ENCODE measurements at places on chromosomes 12 and 14.

DNA sequence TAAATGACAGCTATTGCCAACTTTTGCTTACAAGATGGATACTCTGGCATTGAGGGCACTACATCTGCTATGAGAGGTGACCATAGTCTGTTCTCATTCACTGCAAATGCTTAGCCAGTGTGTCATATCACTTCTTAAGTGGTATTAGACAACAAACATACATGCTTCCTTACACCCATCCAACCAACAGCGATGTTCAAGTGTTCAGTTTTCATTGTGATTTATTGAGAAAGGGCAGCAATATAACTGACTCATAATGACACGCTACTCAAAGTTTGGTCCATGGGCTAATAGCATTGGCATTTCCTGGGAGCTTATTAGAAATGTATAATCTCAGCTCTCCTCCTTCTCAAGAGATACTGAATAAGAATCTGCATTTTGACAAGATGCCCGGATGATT, 181.7 kb downstream of the NPAS3 start:
- peak; percentile 4 for DNase-seq

GRCh38 chr14:67963960-67964812, 144.6 kb downstream of the RAD51B start:
- DNase-seq: no peak

DNA sequence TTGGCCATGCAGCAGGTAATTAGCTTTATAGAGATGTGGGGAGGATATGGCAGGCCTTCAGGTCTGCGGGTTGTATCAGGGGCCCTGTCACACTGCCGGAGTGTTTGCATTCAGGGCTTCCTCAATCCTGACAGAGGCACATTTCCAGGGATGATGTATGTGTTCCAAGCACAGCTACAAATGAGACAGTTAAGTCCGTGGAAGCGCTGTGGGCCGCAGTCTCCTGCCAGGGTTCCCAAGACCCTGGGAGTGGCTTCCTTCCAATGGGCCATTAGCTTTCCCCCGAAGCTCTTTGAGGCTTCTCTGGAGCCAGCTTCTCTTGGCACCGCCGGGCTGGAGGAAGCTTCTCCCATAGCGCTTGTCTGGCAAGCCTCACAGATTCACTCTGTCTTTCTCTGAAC, 1524.7 kb upstream of the TMEM132C start:
- no peak for DNase-seq

- no peak for DNase-seq
Observed at GRCh38 chr14:106831322-106831720, 1304.9 kb downstream of the TMEM121 start.

DNA sequence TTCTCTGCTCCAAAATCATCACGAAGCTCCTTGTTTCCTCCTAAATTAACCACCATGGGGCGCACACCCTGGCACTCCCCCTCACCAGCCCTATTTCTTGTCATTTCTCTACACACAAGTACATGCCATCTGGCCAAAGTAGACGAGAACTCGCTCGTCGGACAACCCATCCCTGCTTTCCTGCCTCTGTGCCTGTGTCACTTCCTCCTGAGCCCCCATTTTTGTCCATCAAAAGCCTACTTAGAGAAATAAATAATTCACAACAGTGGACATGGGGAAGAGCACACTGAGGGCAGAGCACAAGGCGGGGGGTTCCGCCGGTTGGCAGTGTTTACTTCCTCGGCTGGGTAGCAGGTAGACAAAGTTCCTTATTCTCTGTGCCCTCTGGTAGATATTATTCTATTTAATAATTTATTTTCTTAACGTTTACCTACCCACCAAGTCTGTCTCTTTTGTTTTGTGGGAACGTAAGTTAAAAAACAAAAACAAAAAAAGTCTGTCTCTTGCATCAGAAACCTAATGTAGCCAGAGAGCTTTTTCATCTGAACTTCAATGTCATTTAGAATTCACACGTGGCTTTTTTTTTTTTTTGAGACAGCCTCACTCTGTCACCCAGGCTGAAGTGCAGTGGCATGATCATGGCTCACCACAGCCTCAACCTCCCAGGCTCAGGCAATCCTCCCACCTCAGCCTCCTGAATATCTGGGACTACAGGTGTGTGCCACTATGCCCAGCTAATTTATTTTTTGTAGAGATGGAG, 6.0 kb downstream of the VPS37B start:
- no peak for DNase-seq

DNA sequence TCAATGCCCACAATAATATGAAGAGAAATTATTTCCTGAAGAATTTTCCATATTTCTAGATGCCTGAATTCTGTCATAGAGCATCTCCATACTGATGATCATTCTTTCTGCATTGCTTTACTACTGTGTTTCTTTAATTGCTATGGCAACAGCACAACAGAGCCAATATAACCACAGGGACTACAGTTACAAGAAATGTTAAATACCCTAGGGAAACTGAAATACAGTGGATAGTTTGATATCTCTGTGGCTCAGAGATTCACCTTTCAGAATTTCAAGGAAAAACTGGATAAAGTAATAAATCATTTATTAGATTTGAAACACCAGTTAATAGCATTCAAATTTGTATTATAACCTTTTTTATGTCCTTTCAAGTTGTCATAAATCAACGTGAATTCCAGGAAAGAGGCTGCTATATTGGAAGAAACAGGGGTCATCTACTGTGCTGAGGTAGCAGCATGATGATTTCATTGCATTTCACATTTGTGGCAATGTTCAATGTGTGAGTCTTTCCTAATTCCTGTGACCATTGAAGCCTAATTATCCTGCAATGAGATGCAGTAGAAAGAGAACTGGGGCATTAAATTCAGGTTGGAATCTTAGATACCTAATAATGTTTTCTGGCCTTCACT, 267.1 kb downstream of the LRFN5 start:
- DNase-seq: peak; percentile 3

GRCh38 chr14:94583557-94583956, 2.3 kb downstream of the SERPINA5 start:
- DNase-seq: no peak

GRCh38 chr12:110661337-110661972, 27.5 kb downstream of the HVCN1 start:
- no peak for DNase-seq

DNA sequence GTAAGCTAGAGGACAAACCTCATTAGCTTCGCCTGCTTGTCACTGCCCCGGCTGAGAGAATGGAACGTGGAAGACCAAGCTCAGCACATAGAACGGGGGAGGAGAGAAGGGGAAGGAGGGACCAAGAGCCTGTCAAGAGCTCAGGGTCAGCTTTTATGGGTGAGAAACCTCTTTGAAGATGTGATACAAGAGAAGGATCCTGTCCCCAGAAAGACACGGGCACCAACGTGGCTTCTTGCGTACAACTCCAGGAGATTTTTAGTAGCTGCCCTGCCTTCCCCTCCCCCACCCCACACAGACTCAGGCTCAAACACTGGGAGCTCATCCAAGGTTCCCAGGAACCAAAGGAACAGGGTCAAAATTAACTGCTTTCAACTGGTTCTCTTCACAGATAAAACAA, 34.7 kb downstream of the APPL2 start:
- DNase-seq: no peak

- no peak for DNase-seq
Observed at GRCh38 chr12:79532907-79533288, 157.9 kb downstream of the PAWR start.

DNA sequence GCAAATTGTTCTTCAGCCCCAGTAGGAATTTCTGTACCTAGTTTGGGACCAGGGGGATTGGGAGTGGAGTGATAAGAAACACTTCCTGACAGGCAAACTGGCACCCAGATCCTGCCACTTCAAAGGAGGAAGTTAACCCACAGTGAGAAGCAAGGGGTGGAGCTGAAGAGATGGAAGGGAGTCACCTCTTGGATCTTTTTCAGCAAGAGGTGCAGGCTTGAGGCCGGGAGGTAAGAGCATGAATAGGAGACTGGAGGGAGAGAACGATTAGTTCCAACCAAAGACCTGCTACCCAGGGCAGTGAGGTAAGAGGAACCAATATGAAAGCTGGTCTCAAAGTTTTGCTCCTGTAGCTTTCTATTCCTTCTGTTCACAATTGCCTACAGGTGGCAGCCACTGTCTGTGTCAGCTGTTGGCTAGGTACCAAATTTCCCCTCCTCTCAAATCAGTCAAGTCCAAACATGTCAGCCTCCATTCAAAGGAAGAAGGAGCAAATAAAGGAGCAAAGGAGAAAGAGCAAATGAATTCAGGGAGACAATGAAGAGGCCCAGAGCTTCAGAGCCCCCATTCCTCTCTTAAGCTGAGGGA, 14.9 kb upstream of the TAC3 start:
- DNase-seq: no peak

GRCh38 chr14:71348817-71349216, 441.6 kb downstream of the PCNX1 start:
- no peak for DNase-seq

All from AG08396 (cell line).